Uterus (tissue), 4 donors: ENCODE measurements at places on chromosomes 11 and 22. TPM values are rescaled to one million over a fixed set of nuclear protein-coding genes. Genes with fewer than 3 reads are reported as not detected.

Gene FANCF
- total RNA-seq = 10.4 TPM

Gene P4HA3
- total RNA-seq = not detected

Gene MS4A3
- not detected for total RNA-seq

Gene CARD18
- total RNA-seq = not detected

Gene STK33
- total RNA-seq = 30.3 TPM

Gene USP47
- total RNA-seq = 176 TPM

Gene MS4A2
- total RNA-seq = 0.62 TPM

Gene EFCAB6
- 7.0 TPM for total RNA-seq

Gene KCNJ11
- total RNA-seq = not detected

Gene MUC5AC
- under 0.01 TPM for total RNA-seq

Gene TMEM86A
- 1.3 TPM for total RNA-seq

Gene GLYATL2
- total RNA-seq = not detected

Gene MMP12
- total RNA-seq = not detected

Gene HMGXB4
- 15.1 TPM for total RNA-seq

Gene ACTN3
- total RNA-seq = not detected

Gene DTX4
- 17.8 TPM for total RNA-seq

Gene KCNJ4
- total RNA-seq = 1.1 TPM

Gene KCNQ1
- total RNA-seq = 2.6 TPM

Gene SESN3
- total RNA-seq = 188 TPM

Gene OAF
- total RNA-seq = 34.7 TPM

Gene OR2D2
- total RNA-seq = not detected

Gene PRR14L
- 30.6 TPM for total RNA-seq

Gene RAG1
- total RNA-seq = 0.67 TPM

Gene FOLR2
- 32.2 TPM for total RNA-seq

Gene TBX1
- total RNA-seq = 10.2 TPM

Gene GSTT2B
- 2.1 TPM for total RNA-seq

Gene YPEL1
- total RNA-seq = 13.7 TPM
